ENCODE measurements at places on chromosomes 12 and 14. TPM values are rescaled to one million over a fixed set of nuclear protein-coding genes. Genes with fewer than 3 reads are reported as not detected.
A peak's percentile ranks its signal among the peaks of the same experiment; 100 is the strongest.

DNA sequence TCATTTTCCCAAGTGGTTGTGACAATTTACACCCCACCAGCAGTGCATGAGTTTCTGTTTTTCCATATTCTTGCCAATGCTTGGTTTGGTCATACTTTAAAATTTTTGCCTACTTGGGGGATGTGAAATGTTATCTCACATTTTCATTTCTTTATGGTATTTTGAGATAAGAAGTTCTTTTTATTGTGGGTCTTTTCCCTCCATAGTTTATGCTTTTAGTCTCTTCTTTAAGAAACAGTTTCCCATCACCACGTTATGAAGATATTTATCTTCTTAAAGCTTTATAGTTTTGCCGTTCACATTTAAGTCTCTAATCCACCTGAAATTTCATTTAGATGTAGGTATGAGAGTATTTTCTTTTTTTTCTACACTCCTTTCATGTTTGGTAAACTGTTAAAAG, 95.7 kb downstream of the PPM1A start:
- no peaks in the 10 kb centered on the region for H3K36me3 ChIP-seq
- no peak for DNase-seq

GRCh38 chr14:95468448-95469133, 47.9 kb downstream of the SYNE3 start:
- no peak overlapping the region for H3K27ac ChIP-seq
- H3K27me3 ChIP-seq = no peaks in the 10 kb centered on the region
- DNase-seq = no peak
- H3K4me3 ChIP-seq = no peak overlapping the region
- H3K4me1 ChIP-seq = peaks cover 7% of the 10 kb centered on the region

The COPZ1 gene
- total RNA-seq = 153 TPM

DNA sequence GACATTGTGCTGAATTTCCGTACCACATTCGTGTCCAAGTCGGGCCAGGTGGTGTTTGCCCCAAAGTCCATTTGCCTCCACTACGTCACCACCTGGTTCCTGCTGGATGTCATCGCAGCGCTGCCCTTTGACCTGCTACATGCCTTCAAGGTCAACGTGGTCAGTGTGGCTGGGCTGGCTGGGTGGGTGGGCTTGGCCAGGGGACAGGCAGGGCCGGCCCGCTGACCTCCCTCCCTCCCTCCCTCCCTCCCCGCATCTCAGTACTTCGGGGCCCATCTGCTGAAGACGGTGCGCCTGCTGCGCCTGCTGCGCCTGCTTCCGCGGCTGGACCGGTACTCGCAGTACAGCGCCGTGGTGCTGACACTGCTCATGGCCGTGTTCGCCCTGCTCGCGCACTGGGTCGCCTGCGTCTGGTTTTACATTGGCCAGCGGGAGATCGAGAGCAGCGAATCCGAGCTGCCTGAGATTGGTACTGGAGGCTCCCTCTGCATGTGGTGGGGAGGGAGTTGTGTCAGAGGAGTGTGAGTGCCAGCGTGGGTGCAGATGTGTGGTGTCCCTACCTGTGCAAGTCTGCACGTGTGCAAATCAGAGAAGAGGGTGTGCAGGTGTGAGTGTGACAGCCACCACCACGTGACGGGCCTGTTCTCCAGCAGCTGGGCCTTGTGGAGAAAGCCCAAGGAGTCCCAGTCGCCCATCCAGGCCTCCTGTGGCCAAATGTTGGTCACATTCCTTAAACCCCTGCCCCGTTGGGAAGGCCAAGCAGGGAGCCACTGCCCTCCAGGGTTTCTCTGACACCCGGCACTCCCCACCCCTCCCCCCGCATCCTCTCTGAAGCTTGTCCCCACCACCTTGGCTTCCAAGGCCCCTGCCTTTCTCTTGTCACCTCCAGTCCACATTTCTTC, 5.3 kb downstream of the KCNH3 start:
- H3K27ac ChIP-seq = no peak overlapping the region
- no peak overlapping the region for H3K4me3 ChIP-seq
- no peaks in the 10 kb centered on the region for H3K36me3 ChIP-seq
- H3K4me1 ChIP-seq = no peaks in the 10 kb centered on the region
- DNase-seq = peak; percentile 86
- peaks cover 96% of the 10 kb centered on the region for H3K27me3 ChIP-seq

- H3K27me3 ChIP-seq = no peaks in the 10 kb centered on the region
- no peaks in the 10 kb centered on the region for H3K4me1 ChIP-seq
- no peak overlapping the region for H3K27ac ChIP-seq
- no peaks in the 10 kb centered on the region for H3K36me3 ChIP-seq
Measured at GRCh38 chr12:2336409-2336829, 283.6 kb downstream of the CACNA1C start.

- peak overlapping the region; percentile 92 for H3K4me3 ChIP-seq
- H3K27me3 ChIP-seq = peaks cover 68% of the 10 kb centered on the region
- no peaks in the 10 kb centered on the region for H3K4me1 ChIP-seq
- DNase-seq = no peak
Measured at GRCh38 chr12:48198672-48198971, 4.5 kb downstream of the OR10AD1 start.

- no peak overlapping the region for H3K4me3 ChIP-seq
- no peaks in the 10 kb centered on the region for H3K36me3 ChIP-seq
- no peak overlapping the region for H3K27ac ChIP-seq
- no peaks in the 10 kb centered on the region for H3K27me3 ChIP-seq
- DNase-seq = no peak
Measured at GRCh38 chr12:7719946-7720730, 8.9 kb downstream of the DPPA3 start.

DNA sequence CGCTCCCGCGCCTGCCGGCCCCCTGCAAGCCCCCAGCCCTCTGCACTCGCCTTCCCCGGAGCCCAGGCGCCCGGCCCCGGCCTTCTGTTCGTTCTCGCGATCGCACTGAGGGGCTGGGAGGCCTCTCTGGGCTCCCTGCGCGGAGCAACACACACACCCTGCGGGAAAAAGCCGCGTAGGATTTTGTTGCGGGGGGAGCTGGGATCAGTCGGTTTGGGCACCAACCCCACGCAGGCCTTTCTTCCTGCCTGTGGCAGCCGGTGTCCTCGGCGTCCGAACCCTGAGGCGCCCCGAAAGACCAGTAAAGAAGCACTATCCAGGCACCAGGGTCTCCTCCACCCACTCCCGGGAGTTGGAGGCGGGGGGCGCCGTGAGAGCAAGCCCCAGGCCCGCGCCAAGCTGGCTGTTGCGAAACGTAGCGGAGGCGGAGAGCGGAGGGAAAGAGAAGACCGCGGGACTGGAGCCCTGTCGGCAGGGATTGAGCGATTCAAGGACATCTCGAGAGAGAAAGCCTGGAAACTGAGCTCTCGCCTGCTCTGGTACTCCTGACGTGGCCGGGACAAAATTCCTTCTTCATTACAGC, 1.9 kb upstream of the HOXC5 start:
- DNase-seq = peak; percentile 86
- H3K4me3 ChIP-seq = no peak overlapping the region
- peak overlapping the region; percentile 51 for H3K27ac ChIP-seq
- H3K4me1 ChIP-seq = no peaks in the 10 kb centered on the region
- H3K27me3 ChIP-seq = peaks cover 100% of the 10 kb centered on the region
- no peaks in the 10 kb centered on the region for H3K36me3 ChIP-seq

- no peak overlapping the region for H3K27ac ChIP-seq
- peak; percentile 65 for DNase-seq
- no peak overlapping the region for H3K4me3 ChIP-seq
- H3K4me1 ChIP-seq = peaks cover 7% of the 10 kb centered on the region
Measured at GRCh38 chr14:81268016-81268416, 47.3 kb upstream of the GTF2A1 start.

DNA sequence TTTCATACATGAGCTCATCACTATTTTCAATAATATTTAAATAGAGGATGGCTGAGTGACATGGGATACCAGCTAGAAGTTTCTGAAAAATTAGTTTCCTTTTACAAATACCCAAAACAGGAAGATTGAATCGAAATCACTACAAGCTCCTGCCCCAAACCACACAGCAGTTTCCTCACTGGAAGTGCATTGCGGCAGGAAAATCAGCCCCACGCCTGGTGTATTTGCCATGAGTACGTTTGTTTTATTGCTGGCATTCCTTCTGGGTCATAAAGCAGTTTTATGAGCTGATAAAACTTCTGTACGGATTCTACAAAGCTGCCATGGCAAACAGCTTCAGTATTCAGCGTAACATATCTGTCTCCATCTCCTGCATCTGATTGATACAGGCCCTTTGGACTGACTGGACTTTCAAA, 23.7 kb downstream of the CDC42BPB start:
- DNase-seq = no peak
- H3K27ac ChIP-seq = no peak overlapping the region
- no peak overlapping the region for H3K4me3 ChIP-seq
- no peaks in the 10 kb centered on the region for H3K27me3 ChIP-seq
- no peaks in the 10 kb centered on the region for H3K36me3 ChIP-seq

The INHBC gene
- total RNA-seq = not detected

- peaks cover 5% of the 10 kb centered on the region for H3K4me1 ChIP-seq
- no peak overlapping the region for H3K27ac ChIP-seq
- H3K27me3 ChIP-seq = no peaks in the 10 kb centered on the region
- no peak overlapping the region for H3K4me3 ChIP-seq
- no peaks in the 10 kb centered on the region for H3K36me3 ChIP-seq
Measured at GRCh38 chr14:65791191-65791981, 378.9 kb downstream of the FUT8 start.

DNA sequence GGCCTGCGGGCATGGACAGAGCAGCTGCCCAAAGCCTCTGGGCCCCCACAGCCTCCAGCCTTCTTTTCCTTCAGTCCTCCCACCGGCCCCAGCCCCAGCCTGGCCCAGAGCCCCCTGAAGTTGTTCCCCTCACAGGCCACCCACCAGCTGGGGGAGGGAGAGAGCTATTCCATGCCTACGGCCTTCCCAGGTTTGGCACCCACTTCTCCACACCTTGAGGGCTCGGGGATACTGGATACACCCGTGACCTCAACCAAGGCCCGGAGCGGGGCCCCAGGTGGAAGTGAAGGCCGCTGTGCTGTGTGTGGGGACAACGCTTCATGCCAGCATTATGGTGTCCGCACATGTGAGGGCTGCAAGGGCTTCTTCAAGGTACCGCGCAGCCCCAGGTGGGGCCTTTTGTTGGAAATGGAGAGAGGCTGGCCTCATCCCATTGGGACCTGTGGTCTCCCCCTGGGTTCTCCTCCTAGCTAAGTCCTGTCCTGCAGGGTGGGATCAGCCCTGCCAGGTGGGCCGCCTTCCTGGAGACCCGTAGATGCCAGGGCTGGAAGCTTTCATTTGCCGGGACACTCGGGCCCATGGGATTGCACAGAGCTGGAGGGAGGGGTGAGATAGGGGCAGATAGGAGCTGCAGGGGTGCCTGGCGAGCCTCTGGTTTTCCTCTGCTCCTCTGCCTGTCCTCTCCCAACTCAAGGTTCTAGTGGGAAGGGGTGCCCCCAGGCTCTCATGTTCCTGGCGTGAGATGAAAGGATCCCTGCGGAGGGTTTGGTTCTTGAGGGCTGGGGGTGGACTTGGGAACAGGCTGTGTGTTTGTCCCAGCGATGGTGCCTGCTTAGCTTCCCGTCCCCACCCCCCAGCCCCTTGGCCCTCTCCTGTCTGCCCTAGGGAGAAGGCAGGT, 3.8 kb downstream of the NR4A1 start:
- H3K4me1 ChIP-seq = no peaks in the 10 kb centered on the region
- no peak overlapping the region for H3K27ac ChIP-seq
- H3K27me3 ChIP-seq = no peaks in the 10 kb centered on the region
- DNase-seq = no peak
- no peak overlapping the region for H3K4me3 ChIP-seq

GRCh38 chr12:90794212-90794611, 160.8 kb downstream of the CCER1 start:
- H3K4me3 ChIP-seq = no peak overlapping the region
- H3K27ac ChIP-seq = no peak overlapping the region
- H3K36me3 ChIP-seq = no peaks in the 10 kb centered on the region
- no peaks in the 10 kb centered on the region for H3K27me3 ChIP-seq
- no peak for DNase-seq

DNA sequence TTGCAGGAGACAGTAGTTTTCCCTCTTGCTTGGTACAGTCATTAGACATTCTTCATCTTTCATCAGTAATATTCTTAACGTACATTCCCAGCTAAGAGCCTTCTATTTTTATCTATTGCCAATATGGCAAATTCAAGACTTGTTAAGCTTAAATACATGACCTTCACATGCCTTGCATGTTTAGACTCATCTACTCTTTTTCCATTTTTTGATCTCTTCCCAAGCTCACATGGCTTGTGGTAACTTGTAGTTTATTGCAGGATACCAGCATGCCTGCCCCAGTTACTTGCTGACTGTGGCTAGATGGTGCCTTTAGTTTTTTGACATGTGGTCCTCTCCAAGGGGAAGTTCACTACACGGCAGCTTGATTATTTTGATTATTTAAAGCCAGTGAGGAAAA, 729.0 kb downstream of the SLC6A15 start:
- no peaks in the 10 kb centered on the region for H3K27me3 ChIP-seq
- H3K4me3 ChIP-seq = no peak overlapping the region
- no peaks in the 10 kb centered on the region for H3K4me1 ChIP-seq
- DNase-seq = no peak

DNA sequence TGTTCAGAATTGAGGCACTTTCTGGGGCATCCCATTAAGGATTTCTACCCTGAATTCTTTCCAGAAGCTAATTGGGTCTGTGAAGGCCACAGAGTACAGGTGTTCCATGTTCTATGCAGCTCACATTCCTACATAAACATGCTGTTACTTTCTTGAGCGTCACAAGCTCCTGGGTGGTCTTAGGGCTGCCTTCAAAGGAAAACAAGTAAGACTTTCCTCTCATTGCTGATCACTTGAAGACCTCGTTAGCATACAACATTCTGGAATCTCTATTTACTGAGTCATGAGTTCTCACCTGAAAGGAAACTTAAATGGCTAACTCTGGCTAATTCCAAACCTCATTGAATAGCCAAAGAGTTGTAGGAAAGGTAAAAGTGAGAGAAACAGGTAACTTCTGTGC, 63.0 kb upstream of the HMGA2 start:
- no peaks in the 10 kb centered on the region for H3K36me3 ChIP-seq
- H3K27me3 ChIP-seq = no peaks in the 10 kb centered on the region

The TOMM20L gene
- total RNA-seq = not detected

The TPPP2 gene
- total RNA-seq = 0.80 TPM

DNA sequence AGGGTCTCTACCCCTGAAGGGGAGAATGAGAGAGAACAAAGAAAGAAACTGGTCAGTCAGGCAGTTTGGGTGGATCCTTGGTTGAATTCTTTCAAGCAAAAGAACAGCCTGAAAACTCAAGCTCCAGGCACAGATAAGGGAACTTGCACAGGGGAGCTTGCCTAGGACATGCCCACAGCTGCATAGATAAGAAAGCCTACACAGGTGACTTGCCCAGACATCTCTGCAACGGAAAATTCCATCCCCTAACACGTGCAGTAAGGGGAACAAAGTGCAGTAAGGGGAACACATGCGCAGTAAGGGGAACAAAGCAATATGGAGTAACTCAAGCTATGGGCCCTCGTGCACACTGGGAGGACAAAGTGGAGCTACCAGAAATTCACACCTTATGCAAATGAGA, 540.1 kb upstream of the MIS18BP1 start:
- H3K4me3 ChIP-seq = no peak overlapping the region
- DNase-seq = no peak
- no peaks in the 10 kb centered on the region for H3K4me1 ChIP-seq
- H3K27ac ChIP-seq = no peak overlapping the region

GRCh38 chr14:72290241-72290640, 358.0 kb downstream of the RGS6 start:
- H3K27ac ChIP-seq = no peak overlapping the region
- DNase-seq = no peak
- no peak overlapping the region for H3K4me3 ChIP-seq
- no peaks in the 10 kb centered on the region for H3K27me3 ChIP-seq
